RPMI7951 (cell line): ENCODE measurements at places on chromosomes 12 and 14.

DNA sequence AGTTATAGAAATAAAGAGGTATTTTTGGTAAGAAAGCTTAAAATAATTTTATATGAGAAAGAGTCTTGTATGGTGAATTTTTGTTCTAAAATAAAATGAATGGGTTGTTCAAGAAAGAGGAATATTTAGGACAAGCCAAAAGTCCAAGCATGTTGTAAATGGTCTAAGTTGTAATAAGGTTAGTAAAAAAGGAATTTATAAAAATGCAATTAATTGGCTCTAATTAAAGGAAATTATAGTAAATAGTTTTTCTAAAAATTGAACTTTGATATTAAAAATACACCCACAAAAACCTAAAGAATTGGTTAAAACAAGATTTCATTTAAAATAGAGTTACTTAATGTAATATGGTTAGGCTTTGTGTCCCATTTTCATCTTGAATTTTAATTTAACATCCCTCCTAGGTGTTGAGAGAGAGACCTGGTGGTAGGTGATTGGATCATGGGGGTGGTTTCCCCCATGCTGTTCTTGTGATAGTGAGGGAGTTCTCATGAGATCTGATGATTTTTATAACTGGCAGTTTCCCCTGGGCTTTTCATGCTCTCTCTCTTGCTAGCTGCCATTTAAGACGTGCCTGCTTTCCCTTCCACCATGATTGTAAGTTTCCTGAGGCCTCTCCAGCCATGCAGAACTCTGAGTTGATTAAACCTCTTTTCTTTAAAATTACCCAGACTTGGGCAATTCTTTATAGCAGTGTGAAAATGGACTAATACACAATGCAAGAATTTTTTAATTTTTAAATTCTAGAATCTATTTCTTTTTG, 13.0 kb downstream of the SLC22A17 start:
- no peak for DNase-seq

DNA sequence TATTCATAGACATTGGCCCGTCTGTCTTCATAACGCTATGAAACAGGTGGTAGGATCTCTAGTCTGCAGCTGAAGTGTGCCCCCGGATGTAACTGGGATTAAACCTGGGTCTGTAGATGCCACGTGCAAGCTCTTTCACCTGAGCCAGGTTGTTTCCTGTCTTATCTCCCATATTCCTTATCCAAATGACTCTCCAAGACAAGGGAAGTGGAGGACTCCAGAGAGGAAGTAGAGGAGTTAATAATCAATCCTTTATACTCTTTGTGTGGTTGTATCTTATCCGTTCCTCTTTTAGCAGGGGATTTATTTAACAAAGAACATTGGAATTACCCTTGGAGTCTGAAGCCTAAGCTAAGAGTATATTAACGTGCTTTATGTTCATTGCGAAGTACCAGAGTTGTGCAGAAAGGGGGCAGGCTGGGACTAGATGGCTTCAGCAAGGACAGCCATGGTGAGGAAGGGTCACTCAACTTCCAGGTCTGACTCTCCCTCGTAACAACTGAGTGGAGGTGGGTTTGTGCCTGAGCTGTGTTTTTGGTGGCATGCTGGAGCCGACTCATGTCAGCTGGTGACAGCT, 82.8 kb downstream of the RIN3 start:
- no peak for DNase-seq

DNA sequence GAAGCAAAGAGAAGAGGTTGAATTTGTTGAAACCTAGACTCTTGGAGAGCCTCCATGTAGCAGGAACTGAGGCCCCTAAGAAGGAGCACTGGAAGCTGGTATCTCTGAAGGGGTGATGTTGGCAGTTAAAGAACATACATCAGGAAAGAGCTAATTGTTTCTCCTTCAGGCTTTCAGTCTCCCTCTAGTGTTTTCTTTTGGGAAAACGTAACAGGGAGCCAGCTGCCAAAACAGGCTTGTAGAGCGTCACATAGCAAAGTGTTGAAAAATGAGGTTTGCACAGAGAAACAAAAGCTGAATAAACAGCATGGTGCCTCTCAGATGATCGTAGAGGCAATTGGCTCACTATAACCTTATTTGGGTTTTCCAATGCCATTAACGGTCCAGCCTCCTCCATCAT, 46.9 kb upstream of the CAND1 start:
- no peak for DNase-seq

- DNase-seq, result no peak
These were observed 1.4 kb upstream of the GSC start for GRCh38 chr14:94771158-94771905.

DNA sequence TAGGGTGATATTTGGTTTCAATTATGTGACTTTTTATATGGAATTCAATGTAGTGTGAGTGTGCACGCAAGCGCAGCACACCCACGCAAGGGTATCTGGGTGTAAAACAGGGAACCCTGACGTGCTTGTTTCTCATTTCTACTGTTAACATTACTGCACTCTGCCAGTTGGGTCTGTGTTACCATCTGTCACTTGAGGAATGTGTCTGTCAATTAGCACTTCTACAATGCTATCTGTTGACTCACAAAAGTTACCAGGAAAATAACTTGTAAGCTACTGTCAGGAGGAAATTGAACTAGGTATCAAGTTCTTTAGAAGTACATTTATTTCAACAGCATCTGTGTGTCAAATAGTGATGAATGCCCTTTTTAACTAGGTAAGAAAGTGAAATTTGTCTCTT, 695.5 kb upstream of the LRFN5 start:
- no peak for DNase-seq

DNA sequence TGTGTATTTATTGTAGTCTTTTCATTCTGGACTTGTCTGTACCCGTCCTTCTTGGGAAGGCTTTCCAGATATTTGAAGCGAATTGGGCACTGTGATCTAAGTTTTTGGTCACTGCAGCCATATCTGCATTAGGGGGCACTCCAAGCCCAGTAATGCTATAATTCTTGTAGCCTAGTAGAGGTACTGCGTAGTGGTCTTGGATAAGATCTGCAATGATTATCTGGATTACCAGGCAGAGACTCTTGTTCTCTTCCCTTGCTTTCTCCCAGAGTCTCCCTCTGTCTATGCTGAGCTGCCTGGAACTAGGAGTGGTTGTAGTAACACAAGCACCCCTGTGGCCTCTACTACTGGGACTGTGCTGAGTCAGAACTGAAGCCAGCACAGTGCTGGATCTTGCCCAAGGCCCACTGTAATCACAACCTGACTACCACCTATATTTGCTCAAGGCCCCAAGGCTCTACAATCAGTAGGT, 30.0 kb downstream of the SLC38A2 start:
- DNase-seq, result peak; percentile 54

- peak; percentile 79 for DNase-seq
These were observed 3.1 kb downstream of the SINHCAF start for GRCh38 chr12:31322801-31323207.

- DNase-seq, result peak; percentile 55
These were observed 42.0 kb downstream of the AREL1 start for GRCh38 chr14:74670726-74671411.

DNA sequence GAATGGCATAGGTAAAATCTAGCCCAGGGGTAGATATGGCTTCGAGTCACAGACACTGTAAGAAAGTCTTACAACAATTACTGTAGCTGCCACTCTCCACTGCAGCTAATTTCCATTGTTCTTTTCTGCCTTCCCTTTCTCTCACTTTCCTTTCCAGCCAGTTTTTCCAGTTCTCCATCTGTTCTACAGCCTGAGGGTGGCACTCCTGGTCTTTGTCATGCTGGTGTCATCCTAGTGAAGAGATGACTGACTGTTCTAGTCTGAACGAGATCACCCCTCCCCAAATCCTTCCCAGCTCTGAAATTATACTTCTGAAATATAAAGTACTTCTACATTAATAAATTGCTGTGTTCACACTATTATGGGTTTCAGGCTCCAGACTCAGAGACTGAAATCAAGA, 74.2 kb upstream of the CSRP2 start:
- DNase-seq, result no peak

GRCh38 chr12:111699-112493, 45.3 kb downstream of the IQSEC3 start:
- no peak for DNase-seq
